Activated T-helper 17 cell treated with anti-CD3 and anti-CD28 coated beads, Interleukin-2, amount 50 U/mL, for 72 hours (primary cell): ENCODE measurements at places on chromosomes 3 and 15.
A peak's percentile ranks its signal among the peaks of the same experiment; 100 is the strongest.

- peak; percentile 55 for ATAC-seq
Measured at GRCh38 chr15:41934843-41935242, 37.5 kb downstream of the EHD4 start.

DNA sequence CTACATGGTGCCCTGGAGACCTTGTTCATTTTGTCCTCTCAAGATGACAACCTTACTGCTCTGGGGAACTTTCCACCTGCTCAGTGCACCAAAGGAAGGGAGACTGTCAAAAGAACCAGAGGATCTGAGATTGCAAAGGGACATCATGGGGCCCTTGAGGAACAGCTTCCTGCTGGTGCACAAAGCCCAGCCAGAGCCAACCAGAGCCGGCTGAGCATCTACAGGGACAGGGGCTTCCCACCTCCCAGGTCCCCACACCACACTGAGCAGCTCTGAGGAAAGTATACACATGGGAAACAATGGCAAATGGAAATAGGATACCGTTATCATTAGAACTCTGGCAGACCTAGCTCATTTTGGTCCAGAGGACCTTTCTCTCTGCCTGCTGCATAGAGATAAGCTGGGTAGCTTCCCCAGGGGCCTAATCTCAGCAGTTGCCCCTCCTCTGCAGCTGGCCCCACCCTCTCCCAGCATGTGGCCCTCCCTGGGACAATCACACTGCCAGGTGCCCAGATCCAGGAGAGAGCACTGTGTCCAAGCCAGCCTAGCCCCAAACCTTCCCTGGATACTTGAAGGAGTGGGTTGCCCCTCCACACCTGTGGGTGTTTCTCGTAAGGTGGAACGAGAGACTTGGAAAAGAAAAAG lies 123.4 kb upstream of the PRR20G start:
- ATAC-seq: no peak

GRCh38 chr3:102069211-102069662 lies 219.9 kb downstream of the NFKBIZ start:
- ATAC-seq: peak; percentile 90

DNA sequence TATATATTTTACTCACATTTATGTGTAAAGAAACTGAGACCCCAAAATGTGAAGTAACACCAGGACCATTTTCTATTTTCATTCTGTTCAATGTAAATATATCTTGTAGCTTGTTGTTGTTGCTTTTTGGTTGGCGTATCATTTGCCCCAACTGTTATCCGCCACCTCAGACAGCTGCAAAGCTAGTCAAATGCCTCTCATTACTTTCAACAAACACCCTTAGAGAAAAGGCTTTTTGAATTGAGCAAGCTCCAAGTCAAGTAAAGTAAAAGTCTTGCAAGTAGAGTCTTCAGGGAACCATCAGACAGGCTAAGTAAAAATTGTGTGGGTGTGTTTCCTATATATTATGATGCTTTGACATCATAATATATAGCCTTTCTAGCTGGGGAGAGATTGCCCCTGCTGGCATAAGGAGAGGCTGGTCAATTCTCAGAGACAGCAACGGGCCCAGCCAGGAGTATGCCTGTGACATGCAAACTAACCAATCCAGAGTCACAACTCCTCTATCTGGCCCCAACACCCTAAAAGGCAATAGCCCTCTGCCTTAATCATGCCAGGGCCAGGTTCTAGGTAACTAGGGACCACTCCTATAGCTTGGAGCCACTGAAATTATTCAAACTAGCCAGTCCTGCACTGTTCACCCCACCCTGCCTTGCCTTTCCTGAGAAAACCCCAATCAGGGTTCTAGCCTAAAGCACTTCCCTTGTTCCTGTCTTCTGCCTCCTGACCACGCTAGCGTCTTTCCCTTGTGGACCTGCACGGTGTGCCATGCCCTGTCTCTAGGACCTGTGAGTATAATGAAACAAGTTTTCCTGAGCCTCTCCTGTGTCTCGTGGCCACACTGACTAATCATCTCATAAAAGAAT lies 75.6 kb downstream of the RAD18 start:
- ATAC-seq: no peak

- no peak for ATAC-seq
Measured at GRCh38 chr3:125359700-125360099, 15.4 kb downstream of the ZNF148 start.

DNA sequence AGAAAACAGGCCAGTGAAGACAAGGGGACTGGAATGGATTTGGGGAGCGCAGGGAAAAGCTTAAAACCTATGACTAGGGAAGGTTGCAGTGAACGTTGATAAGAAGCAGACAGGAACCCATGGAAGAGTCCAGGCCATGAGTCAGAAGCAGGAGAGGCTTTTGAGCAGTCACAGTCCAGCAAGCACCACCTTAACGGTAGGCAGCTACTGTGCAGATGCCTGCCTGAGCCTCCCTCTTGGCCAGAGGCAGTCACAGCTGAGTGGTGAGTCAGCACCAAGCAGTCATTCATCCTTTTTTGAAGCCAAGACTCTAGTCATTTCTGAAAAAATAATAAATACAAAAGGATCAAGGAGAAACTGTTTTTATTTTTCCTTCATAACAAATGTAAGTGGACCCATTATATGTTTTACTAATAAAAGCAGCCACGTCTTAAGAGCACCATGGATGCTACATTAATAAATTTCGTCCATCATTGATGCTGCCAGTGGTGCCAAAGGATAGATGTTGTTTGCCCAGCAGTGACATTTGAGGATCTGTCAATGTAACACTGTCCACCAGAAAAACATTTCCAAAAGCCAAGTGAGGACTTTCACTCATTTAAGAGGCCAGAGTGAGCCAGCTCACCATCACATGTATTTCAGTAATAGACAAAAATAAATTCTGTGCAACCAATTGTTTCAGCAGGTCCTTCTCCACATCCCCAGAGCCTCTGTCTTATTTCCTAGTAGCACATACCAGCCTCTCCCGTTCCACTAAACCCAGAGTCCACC lies 42.1 kb upstream of the ACTC1 start:
- ATAC-seq: no peak

GRCh38 chr15:44657378-44657777 lies 6.1 kb downstream of the SPG11 start:
- no peak for ATAC-seq
